Hematopoietic multipotent progenitor cell treated with erythropoietin and hydrocortisone succinate and interleukin-3 and kit ligand, for 6 days (in vitro differentiated cells): ENCODE measurements at places on chromosomes 1 and 21.
A peak's percentile ranks its signal among the peaks of the same experiment; 100 is the strongest.

- DNase-seq: no peak
Measured at GRCh38 chr1:5485968-5486696, 506.1 kb downstream of the NPHP4 start.

- peak; percentile 95 for DNase-seq
Measured at GRCh38 chr1:234611225-234611846, 1.4 kb upstream of the IRF2BP2 start.

GRCh38 chr21:43921979-43922945 is 57.2 kb downstream of the AGPAT3 start:
- peak; percentile 31 for DNase-seq

DNA sequence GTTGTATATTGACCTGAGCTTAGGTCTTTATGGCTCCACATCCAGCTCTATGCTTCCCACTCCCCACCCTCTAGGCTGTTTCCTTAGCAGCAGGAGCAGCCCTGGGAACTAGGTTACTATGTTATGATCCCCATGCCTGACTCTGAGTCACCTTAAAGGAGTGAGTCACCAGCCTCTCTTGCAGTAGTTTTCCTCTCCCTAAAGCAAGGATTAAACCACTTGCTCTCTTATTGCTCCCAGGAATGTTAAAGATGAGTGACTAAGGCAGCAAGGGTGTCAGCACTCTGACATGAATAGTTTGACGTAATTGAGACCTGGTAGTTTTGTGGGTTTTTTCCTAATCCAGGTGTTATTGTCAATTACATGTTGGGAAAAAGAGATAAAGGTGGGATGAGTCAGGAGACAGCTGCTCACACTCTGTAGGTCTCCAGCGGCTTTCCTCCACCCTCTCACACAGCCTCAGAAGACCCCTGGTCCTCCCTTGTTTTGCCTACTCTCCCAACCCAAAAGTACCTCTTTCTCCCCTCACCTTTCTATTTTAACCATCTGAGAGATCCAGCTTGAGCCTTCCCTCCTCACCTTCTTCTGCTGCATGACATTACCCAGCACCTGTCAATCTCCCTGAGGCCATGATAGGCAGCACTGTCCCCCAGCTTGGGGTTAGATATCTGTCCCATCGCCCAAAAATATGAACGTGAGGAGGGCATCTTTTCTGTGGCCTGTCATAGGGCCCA is 369.1 kb upstream of the VAMP3 start:
- DNase-seq: no peak

DNA sequence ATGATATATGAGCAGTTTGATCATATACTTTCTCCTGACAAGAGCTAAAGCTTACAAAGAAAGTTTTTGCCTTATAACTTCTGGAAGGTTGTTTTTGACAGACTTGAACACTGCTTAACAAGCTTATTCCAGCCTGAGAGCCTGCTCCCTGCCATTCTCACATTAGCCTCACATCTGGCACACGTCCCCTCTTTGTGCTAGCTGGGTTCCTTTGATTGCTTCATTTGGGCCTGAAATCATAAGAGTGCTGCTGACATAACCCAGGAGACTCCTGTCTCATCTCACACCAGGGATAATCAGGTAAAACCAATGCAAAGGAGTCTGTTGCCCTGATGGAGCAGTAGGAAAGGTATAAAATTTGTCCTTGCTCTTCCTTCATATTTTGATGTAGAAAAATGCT is 1411.7 kb upstream of the B3GALT2 start:
- no peak for DNase-seq

DNA sequence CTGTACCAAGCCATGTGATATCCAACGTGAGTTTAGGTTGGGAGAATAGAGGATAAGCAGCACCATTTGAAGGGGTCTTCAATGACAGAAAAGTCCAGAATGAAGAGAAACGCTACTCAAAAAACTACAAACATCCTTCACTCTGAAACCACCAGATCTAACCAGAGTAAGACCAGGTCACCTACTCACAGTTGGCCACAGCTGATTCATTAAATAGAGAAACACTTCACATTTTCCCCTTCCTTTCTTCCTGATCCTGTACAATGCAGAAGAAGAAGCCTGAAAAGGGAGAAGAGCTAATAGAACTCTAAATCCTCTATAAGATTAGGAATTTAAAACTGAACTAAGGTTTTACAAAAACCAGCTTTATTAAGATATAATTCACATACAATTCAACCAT is 19.4 kb upstream of the SETDB1 start:
- no peak for DNase-seq

- DNase-seq: no peak
Measured at GRCh38 chr1:119005724-119006405, 17.7 kb upstream of the TBX15 start.

GRCh38 chr1:171159148-171159547 is 26.0 kb upstream of the FMO2 start:
- DNase-seq: no peak

- no peak for DNase-seq
Measured at GRCh38 chr1:243542739-243543415, 287.0 kb downstream of the SDCCAG8 start.

DNA sequence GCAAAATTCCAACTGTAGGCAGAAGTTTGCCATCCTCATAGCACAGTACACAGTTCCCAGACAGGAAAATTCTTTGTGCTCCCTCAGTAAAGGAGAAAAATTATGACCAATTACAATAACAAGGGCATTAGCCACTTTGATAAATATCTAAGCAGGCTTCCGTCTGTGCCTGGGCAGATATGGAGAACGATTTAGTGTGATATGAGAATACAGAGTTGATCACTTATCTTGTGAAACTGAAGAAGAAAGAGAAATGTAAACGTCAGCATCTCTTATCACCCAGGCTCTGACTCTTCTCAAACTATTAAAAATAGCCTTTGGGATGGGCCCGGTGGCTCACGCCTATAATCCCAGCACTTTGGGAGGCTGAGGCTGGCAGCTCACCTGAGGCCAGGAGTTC is 54.5 kb upstream of the TIAM1 start:
- peak; percentile 12 for DNase-seq

- peak; percentile 48 for DNase-seq
Measured at GRCh38 chr21:14690886-14691285, 144.8 kb upstream of the SAMSN1 start.

GRCh38 chr1:35570589-35571137 is 2.5 kb upstream of the TFAP2E start:
- DNase-seq: no peak

DNA sequence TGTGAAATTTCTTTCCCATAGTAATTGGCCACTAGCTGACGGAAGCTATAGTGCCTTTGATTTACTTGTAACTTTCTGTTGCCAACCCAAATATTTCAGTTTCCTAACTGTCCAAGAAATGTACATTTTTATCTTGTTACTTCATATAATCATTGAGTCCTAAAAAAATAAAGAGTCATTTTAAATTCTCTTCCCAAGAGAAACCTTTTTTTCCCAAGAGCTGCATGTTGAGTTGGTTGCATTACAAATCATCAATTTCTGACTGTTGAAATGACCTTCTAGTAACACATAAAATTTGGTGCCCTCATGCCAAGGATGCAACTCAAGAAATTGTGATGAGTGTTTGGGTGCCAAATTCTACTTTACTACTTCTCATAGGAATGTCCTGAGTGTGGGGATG is 61.0 kb downstream of the HMCN1 start:
- DNase-seq: no peak

GRCh38 chr21:46117586-46118315 is 19.8 kb downstream of the COL6A2 start:
- DNase-seq: no peak

DNA sequence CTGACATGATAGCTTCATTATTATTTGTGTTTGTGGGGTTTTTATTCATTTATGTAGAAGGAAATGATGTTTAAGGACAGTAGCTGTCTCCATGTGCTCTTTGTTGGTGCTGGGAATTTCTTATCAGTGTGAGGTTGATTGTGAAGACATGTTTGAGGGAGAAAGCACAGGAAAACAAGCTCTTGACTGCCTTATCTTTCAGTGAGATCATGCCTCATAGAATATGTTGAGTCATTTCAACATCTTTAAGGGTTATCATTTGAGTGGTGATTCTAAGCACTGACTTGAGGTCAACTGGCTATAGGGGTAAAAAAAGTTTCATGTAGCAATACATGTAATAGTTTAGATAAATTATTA is 405.1 kb upstream of the ADAMTS5 start:
- no peak for DNase-seq

DNA sequence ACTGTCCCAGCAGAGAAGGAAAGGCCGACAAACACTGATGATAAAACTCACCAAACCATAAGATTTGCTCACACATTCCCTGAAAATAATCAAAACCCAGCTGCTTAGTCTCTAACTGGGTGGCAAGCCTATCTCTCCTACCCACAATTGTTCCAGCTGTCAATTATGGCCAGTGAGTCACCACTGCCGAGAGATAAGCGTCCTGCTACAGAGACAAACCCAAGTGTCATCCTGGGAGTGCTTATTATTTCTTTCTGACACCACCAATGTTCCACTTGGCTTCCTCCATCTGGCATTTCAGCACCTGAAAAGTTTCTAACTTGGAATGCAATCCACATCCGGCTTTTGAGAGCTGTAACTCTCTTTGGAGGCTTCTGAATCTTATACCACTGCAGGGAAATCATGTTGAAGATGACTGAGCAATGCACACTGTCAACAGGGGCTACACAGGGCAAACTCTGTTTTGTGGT is 51.5 kb upstream of the VAV3 start:
- DNase-seq: peak; percentile 98

GRCh38 chr1:198424441-198424840 is 116.0 kb downstream of the ATP6V1G3 start:
- no peak for DNase-seq

GRCh38 chr1:31151402-31151801 is 85.9 kb upstream of the PUM1 start:
- no peak for DNase-seq
